Kidney glomerular epithelial cell (primary cell): ENCODE measurements at places on chromosomes 6 and 20.

- no peak for DNase-seq
Observed at GRCh38 chr6:43869079-43869710, 99.2 kb downstream of the VEGFA start.

- peak; percentile 75 for DNase-seq
Observed at GRCh38 chr6:136550330-136551071, at the start of gene MAP7. TSS of gene MAP7 (minus strand) at chr6:136550422. CDS start at chr6:136550408, 14 bp downstream.

- DNase-seq: no peak
Observed at GRCh38 chr6:147910281-147910680, 401.8 kb downstream of the SAMD5 start.

- no peak for DNase-seq
Observed at GRCh38 chr6:108526739-108527174, 34.0 kb upstream of the FOXO3 start.

- DNase-seq: no peak
Observed at GRCh38 chr6:71392276-71392675, 103.7 kb downstream of the OGFRL1 start.

DNA sequence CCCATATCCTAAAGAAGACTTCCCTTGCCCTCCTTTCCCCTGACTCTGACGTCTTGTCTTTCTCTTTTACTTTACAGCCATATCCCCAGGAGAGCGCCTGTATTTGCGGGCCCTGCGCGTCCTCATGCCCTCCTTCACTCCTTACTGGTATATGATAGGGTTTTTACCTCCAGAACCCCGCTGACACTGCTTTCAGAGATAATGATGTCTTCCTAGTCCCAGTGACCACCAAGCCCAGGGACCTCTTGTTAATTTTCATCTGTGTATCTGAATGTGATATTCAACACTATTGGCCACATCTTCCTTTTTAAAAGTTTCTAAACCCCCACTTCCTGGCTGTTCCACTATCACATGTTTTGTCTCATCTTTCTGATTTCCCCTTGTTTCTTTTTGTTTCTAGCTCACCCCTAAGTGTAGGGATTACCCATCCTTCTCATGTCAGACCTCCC lies 102.0 kb downstream of the HIVEP1 start:
- DNase-seq: no peak

DNA sequence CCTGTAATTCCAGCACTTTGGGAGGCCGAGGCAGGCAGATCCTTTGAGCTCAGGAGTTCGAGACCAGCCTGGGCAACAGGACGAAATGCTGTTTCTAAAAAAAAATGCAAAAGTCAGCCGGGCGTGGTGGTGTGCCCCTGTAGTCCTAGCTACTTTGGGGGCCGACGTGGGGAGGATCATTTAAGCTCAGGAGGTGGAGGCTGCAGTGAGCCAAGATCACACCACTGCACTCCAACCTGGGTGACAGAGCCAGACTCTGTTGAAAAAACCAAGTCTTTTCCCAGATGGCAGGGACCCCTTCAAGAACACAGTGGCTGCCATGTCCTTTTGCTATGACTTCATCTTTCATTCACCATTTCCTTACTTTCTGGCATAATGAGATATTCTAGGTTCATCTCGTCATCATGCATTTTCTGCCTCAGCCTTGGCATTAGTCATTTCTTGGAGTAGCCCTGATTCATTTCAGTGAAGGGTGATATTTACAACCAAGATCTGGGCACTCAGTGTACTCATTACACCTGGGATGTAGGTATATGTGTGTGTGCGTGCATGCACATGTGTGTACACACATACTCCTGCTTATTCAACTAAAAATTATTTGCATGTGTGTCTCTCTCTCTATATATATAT lies 61.4 kb upstream of the TOX2 start:
- no peak for DNase-seq

- no peak for DNase-seq
Observed at GRCh38 chr6:46059608-46060007, 43.9 kb upstream of the CLIC5 start.

GRCh38 chr6:117448732-117449485 lies 23.2 kb upstream of the ROS1 start:
- peak; percentile 90 for DNase-seq

DNA sequence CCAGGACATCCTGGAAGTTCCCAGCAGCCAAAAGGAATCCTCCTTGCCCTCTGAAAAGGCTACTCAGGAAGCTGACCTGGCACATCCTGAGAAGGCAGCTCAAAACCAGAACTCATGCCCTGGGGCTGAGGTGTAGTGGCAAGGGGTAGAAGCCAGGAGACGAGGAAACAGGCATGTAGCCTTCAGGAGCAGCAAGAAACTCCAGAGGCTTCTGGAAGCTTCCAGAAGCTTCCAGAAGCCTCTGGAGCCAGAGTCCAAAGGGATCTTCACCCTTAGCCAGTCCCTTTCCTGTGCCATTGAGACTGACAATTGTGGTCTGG lies 43.9 kb downstream of the BMP7 start:
- DNase-seq: no peak

DNA sequence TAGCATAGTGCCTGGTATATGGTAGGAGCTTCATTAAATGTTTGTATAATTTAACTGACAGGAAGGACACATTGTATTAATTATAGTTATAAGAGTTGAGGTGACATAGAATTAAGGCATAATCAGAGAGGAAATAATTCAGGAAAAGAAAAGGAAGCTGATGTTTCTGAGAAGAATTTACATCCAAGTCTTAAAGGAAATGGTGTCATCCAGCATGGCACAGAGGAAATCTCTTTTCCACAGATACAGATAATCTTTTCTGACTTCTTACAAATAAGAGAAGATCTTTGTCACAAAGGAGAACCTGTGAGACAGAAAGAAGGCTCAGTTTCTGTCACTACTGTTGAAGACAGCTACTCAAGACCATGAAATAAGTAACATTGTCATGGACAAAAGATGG lies 222.5 kb downstream of the GJA1 start:
- no peak for DNase-seq

- no peak for DNase-seq
Observed at GRCh38 chr6:83431545-83432155, 799 bp upstream of the ME1 start.

DNA sequence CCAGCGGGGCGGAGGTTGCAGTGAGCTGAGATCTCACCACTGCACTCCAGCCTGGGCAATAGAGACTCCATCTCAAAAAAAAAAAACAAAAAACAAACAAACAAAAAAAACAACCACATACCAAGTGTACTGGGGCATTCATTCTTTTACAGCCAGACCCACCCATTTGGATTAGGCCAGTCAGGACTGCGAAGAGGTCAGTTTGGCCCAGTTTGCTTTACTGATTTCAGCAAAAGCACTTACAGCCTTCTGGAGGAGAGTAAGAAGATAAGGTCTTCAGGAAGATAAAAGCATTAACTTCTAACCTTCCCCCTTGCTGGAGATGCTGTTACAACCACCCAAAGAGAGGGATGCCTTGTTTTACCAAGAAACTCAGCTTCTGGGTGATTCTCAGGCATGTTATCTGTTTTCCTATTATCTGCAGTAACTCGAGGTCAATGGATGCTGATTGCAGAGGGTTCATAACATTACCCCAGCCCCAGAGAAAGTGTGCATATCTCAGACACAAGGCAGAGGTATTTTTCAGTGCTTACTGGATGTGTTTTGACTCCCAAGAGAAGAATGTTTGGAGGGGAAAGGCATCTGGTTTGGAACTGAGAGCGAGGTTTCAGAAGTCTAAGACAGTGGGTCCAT lies 118.9 kb downstream of the RIN2 start:
- DNase-seq: no peak

DNA sequence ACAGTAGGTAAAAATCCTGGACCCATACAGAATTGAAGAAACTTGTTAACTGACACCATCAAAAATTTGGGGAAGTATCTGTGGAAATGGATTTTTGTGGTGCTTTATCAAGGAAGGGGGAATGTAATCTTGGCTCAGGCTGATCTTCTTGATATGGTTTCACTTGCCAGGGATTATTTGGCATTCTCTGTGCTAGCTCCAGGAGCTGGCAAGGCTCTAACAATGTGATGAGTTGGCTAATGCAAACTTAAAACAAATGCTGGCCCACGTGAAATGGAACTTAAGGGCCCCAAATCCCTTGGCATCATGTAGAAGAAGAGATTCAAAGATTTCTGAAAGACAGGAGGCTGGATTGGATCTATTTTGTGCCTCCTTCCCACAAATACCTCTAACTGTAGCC lies 13.1 kb downstream of the KCNS1 start:
- no peak for DNase-seq

DNA sequence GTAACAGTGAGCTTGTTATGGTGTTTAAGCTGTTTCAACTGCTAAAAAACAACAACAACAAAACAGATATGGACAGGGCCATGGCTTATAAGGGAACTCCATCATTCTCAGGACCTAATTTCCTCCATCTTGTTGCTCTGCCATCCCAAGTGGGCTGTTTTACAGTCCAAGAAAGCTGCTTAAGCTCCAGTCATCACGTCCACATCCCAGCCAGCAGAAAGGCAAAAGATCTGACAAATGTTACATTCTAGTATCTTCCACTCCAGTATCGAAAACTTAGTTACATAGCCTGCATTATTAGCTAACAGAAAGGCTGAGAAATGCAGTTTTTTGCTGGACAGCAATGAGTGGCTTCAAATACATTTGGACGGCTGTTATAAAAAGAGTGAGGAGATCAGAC lies 23.0 kb upstream of the TFAP2A start:
- no peak for DNase-seq

DNA sequence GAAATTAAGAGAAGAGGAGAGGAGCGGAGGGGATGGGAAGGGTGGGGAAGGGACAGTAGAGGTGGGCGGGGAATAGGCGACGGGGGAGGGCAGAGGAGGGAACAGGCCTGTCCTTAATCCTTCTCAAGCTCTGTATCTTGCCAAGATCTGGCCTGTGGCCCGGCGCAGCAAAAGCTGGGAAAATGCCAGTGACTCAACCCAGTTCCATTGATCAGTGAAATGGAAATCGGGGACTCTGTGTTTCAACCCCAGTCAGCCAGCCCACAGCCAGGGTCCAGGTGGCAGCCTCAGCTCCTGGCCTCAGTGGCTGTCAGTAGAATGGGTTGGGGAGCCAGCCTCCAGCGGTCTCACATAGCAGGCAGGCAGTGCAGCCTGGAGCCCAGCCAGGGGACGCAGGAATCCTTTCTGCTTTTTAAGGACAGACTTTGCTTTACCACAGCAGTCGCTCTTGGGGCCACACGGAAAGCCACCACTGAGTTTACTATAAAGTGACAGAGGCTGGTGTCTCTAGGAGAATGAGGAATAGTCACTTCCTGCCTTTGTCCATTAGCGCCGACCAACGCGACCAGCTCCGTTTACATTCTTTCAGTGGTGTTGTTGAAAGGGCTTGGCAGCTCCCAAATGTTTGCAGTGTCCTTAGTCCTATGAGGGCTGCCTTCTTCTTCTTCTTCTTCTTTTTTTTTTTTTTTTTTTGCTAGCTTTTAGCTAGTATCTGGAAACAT lies 128.0 kb downstream of the RIN2 start:
- no peak for DNase-seq

DNA sequence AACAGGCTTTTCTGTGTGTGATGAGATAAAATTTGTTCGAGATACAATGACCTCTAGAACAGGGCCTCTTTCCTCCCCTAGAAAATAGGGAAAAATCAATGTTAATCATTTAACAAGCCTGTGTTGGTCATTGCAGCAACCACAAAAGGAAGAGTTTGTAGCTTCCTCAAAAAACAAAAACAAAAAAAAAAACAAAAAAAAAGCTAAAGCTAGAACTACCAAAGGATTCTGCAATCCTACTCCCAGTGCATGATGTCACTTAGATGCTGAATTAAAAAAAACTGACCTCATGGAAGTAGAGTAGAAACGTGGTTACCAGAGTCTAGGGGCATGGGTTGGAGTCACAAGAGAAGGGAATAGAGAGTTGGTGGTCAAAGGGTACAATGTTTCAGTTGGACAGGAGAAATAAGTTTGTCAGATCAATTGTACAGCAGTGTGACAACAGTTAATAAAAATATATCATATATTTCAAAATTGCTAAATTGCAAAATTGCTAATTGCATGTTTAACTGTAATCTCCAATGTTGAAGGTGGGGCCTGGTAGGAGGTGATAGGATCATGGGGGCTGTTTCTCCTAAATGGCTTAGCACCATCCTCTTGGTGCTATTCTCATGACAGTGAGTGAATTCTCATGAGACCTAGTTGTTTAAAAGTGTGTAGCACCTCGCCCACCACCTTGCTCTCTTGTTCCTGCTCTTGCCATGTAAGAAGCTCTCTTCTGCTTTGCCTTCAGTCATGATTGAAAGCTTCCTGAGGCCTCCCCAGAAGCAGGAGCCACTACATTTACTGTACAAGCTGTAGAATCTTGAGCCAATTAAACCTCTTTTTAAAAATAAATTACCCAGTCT lies 163.4 kb upstream of the SIM1 start:
- DNase-seq: no peak

GRCh38 chr20:19295076-19295475 lies 82.6 kb downstream of the SLC24A3 start:
- DNase-seq: no peak

GRCh38 chr20:41956338-41957074 lies 338.3 kb upstream of the CHD6 start:
- DNase-seq: no peak

GRCh38 chr6:84062519-84063154 lies 29.1 kb downstream of the MRAP2 start:
- no peak for DNase-seq

- no peak for DNase-seq
Observed at GRCh38 chr20:34112600-34113101, 608 bp upstream of the EIF2S2 start.

DNA sequence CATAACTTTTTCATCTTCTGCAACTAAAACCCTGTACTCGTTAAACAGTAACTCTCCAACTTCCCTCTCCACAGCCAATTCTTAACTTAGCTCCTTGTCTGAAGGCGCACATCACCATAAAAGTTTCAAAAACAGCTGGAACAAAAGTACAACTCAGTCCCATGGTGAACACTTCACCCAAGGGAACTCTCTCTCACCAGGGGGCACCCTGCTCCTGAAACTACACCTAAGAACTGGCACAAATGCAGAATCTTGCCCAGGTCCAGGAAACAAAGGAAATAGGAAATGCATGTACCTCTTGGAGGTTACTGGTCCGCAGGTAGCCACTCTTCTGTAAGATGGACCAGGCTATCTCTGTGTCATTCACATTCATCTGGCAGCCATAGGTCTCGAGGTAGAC lies 6.6 kb downstream of the CDK5RAP1 start:
- DNase-seq: no peak

- peak; percentile 4 for DNase-seq
Observed at GRCh38 chr6:83216806-83217205, 23.6 kb downstream of the RWDD2A start.

DNA sequence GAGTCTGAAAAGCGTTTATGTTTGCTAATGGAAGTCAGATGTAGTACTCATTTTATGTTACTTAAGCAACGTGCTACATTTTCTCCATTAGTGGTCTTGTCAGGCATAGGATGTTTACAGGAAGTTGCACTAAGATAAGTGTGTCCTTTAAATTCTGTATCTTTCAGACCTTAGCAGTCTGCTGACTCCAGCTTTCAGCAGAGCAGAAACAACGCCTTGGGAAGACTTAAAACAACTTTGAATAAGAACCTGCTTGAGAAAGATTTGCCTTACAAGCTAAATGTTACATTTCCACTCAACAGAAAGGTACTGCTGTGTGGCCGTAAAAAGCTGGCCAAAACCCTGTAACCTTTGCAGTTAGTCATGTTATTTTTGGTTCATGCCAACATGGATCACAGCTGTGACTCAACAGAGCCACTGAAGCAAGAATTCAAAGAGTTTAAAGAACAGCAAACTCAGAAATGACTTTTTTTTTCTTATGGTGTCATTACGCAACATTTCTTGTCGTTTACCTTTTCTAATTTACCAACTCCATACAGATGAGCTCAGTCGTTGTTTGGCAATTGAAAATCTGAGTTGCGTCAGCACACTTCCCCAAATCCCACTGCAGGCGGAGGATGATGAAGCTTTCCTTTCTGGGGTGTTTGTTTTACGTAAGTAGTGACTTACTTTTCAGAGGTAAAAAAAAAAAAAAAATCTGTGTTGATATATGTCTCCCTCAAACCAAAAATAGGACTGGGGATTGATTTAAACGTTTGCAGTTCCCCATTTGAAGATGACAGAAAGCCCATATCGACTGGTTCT lies 27.9 kb upstream of the BMP6 start:
- DNase-seq: peak; percentile 70
